ENCODE measurements at places on chromosomes 2 and 18.

DNA sequence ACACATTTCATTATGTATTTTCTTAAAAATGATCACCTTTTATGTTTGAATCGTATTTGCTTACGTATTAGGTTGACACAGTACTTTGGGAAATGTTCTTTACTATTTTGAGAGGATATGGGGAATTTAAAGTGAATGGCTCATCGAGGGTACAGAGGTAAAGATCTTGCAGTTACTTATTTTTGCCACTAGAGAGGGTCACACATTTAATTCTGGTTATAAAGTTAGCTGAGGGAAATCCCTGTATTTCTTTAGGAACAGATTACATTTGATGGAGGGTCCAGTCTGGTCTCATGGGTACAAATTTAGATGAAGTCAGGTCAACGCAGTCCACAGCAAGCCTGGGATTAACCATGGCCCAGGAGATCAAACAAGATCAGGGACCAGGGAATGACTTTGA is 24.5 kb downstream of the DYNC2LI1 start:
- DNase-seq = no peak

DNA sequence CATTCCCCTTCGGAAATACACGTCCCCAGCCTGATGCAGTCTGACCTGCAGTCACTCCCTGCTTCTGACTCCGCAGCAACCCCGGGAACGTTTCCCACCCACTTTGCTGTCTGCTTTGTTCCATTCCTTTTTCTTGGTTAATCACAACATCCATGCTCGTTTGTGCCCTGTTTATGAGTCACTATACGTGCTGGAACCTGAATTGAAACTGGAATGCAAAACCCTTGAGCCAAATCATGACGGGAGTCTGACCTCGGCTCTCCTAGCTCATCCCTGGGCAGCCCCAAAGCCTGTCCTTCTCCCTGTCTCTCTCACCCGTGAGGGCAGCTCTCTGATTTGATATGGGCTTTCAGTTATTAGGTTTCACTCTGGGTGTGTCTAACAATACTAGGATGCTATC is 57.1 kb upstream of the RNF152 start:
- no peak for DNase-seq

DNA sequence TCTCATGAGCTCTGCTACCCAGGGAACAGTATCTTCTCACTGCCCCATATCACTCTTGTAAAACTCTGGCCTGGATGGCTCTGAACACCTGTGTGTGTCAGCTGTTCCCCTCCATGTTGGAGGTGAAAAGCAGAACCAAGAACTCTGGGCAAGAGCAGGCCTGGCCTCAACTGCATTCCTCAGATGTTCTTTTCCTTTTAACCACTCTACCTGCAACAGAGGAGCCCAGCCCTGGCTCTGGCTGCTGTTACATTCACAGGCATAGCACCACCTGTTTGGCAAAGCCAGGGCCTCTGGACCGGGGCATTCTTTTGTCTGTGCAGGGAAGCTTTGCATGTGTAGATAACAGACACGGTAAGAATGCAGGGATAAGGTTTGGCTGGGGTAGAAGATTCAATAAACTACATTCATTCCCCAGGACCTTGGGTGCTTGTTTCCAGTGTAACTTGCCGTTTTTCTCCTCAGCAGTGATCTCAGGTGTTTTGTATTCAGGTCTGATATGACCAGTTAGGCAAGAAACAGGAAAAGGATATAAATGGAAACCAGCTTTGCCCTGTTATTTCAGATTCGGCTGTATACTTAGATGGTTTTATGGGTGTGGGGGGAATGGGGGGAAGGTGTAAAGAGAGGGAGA is 95.1 kb downstream of the SPTBN1 start:
- no peak for DNase-seq

DNA sequence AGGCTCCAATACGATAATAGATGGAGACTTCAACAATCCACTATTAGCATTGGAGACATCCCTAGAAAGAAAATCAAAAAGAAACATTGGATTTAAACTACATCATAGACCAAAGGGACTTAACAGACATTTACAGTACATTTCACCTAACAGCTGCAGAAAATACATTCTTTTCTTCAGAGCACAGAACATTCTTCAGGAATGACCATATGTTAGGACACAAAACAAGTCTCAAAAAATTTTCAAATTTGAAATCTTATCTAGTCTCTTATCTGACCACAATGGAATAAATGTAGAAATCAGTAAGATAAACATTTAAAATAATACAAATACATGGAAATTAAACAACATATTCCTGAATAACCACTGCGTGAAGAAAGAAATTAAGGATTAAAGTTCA is 68.7 kb downstream of the STRADB start:
- no peak for DNase-seq

- no peak for DNase-seq
Observed at GRCh38 chr2:120684289-120685065, 51.2 kb upstream of the GLI2 start.

- no peak for DNase-seq
Observed at GRCh38 chr2:118830881-118831280, 16.6 kb downstream of the EN1 start.

- no peak for DNase-seq
Observed at GRCh38 chr2:40279001-40279400, 172.9 kb downstream of the SLC8A1 start.

DNA sequence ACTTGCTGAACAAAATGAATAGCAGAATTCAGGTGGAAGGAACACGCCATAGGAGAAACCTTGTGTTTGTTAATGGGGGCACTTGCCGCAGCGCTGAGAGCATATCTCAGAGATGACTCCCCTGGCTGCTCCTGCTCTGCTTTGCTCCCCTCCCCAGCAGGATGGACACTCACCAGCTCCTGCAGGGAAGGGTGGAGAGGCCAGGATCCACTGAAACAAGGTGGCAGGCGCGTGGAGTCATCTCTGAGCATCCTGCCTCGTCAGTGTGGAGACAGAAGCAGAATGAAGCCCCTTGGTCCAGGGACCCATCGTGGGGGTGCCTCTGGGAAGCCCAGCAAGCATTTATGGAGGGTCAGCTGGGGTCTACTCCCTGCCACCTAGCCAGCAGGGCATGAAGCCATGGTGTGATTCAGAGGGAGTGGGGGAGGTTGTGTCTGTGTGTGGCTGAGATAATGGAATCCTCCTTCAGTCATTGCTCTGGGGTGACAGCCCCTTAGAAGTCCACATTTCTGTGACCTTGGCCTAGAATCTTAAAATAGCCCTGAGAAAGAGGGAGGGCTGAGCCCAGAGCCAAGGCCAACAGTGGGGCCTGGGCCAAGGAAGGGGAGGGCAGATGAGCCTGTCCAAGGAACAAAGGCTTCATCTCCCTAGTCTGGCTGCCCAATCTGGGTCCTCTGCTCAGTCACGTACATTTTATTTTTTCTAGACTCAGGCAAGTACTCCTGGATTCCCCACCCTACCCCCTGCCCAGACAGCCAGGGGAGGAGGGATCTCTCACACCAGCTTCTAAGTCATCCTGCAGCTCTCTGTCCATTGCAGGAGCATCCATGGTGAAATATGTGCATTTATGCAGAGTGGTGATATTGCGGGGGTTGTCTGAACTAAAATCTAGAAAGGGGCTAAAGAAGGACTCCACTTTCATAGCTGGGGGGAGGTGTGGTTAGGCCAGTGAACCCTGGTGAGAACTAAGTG is 215.4 kb downstream of the ZBTB7C start:
- DNase-seq = no peak

- DNase-seq = no peak
Observed at GRCh38 chr2:36351736-36352349, 3.7 kb upstream of the CRIM1 start.

GRCh38 chr2:30711646-30712085 is 95.6 kb downstream of the CAPN13 start:
- DNase-seq = peak; percentile 79

DNA sequence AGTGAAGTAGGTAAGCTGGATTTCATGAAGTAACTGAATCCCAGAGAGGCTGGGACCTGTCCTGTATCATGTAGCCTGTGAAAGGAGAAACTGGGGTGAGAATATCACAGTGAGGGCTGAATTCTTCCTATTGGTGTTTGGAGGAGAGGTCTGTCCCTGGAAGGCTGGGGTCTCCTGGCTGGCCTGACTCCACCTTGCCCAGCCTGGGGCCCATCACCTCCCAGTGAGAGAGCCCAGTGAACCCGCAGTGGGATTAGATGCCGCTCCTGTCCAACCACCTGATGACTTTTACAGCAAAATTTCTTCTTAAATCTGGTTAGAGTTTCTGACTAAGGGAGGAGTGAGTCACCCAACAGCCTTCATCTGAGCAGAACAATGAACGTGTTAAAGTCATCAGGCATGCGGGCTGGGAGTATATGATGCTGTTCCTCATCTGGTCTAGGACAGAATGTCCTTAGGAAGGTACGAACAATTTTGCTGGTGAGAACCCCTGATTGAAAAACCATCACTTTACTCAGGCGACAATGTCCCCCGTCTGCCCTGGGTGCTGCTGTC is 152.9 kb downstream of the LPIN1 start:
- no peak for DNase-seq

DNA sequence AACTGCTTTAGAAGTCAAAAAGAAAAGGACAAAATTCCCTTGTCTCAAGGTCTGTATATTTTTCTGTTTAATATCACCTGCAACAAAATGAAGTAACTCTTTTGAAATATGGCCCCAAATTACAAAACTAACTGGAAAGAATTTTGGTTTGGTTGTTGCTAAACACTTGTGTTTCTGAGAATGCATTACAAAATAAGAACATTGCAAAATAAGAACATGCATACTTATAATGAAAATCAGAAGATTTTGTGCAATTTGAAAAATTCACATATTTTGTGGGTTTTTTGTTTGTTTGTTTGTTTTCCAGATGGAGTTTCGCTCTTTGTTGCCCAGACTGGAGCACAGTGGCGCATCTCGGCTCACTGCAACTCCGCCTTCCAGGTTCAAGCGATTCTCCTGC is 21.8 kb downstream of the NDUFB3 start:
- DNase-seq = no peak

DNA sequence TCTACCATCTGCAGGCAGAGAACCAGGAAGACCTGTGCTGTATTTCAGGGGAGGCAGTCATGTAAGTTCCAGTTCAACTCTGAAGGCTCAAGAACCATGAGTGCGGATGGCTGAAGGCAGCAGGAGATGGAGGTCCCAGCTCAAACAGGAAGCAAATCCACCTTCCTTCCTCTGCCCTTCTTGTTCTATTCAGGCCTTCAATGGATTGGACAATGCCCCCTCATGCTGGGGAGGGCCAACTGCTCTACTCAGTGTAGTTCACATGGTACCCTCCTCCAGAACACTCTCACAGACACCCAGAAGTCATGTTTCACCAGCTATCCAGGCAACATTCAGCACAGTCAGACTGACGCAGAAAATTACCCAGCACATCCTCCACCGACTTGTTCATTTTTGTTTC is 39.1 kb upstream of the RAB31 start:
- DNase-seq = no peak

DNA sequence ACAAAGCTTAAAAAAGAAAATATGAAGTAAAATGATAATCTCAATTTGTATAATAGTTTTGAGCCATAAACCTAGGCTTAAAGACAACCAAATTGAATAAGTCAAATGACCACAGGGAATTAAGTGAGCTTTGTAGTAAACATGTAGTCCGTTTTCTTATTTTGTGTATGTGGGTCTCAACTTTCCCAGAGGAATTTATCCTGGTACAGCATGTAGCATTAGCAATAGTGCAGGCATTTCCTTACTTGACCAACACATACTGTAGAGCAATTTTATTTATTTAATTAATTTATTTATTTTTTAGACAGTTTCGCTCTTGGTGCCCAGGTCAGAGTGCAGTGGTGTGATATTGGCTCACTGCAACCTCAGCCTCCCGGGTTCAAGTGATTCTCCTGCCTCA is 37.5 kb upstream of the MTCL1 start:
- DNase-seq = no peak

GRCh38 chr2:120764492-120764891 is 28.8 kb downstream of the GLI2 start:
- no peak for DNase-seq

GRCh38 chr2:73292906-73293533 is 328 bp downstream of the EGR4 start:
- DNase-seq = peak; percentile 50

DNA sequence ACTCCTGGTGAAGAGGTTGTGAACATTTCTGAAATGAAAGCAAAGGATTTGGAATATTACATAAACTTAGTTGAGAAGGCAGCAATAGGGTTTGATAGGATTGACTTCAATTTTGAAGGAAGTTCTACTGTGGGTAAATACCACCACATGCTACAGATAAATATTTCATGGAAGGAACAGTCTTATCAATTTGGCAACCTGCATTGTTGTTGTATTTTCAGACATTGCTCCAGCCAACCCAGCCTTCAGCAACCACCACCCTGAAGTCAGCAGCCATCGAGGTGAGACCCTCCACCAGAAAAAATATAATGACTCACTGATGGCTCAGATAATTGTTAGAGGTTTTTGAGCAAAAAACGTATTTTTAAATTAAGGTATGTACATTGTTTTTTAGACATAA is 10.0 kb downstream of the RDH14 start:
- no peak for DNase-seq

GRCh38 chr2:12415536-12415935 is 301.2 kb upstream of the TRIB2 start:
- no peak for DNase-seq

GRCh38 chr18:27301615-27302378 is 116.7 kb upstream of the CHST9 start:
- DNase-seq = no peak

DNA sequence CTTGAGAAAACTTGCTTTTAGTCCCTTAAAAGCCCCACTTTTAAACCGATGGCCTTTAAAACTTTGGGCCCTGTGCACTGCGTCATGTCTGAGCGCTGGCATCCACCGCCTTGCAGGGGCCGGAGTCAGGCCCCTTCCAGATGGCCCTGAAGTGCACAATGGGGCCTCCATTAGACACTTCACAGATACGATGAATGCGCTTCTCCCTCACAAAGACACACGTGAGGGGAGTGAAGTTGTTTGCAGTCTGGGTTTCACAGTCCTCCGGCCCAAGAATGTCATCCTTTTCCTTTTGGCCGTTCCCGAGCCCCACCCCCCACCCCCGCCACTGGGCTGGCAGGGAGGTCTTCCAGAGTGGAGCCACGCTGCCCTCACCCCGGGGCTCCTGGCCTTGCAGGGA is 415.1 kb upstream of the SALL3 start:
- DNase-seq = no peak

DNA sequence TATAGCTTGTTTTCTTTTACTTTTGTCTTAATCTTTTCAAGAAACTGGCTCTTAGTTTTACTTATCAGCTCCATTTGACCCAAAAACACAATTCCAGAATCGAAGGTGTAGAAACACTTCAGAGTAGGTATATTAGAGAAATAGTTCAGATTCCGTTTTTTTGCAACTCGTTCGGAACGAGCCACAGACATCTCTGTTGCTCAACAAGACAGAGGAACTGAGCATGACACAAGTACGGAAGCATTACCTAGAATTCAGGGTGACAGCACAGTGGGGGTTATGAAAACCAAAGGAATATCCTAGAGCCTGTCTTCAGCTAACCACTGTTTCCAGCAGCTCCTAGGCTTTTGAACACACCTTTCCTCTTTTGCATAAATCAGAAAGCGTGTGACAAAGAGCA is 5.0 kb downstream of the HRH4 start:
- DNase-seq = no peak

GRCh38 chr2:149415086-149415485 is 84.7 kb downstream of the LYPD6 start:
- DNase-seq = no peak
